Breast epithelium (tissue), 4 donors: ENCODE measurements at places on chromosomes 1 and 21. TPM values are rescaled to one million over a fixed set of nuclear protein-coding genes. Genes with fewer than 3 reads are reported as not detected.

The IL6R gene
- 23.6 TPM for total RNA-seq

The GJA4 gene
- total RNA-seq: 18.9 TPM

The SPRR2G gene
- not detected for total RNA-seq

The TMCO4 gene
- 44.2 TPM for total RNA-seq

The ARHGEF16 gene
- 15.1 TPM for total RNA-seq

The CNTN2 gene
- not detected for total RNA-seq

GRCh38 chr1:23098463-23099170, 70.0 kb downstream of the LUZP1 start:
- DNase-seq: no peak

- DNase-seq: no peak
Observed at GRCh38 chr1:48858200-48858920, 81.7 kb upstream of the BEND5 start.

GRCh38 chr1:223429313-223429731, 36.1 kb downstream of the CCDC185 start:
- DNase-seq: no peak

- DNase-seq: no peak
Observed at GRCh38 chr1:55358581-55358980, 143.4 kb upstream of the USP24 start.

GRCh38 chr21:44329971-44330681, 9.1 kb downstream of the CFAP410 start:
- DNase-seq: no peak

DNA sequence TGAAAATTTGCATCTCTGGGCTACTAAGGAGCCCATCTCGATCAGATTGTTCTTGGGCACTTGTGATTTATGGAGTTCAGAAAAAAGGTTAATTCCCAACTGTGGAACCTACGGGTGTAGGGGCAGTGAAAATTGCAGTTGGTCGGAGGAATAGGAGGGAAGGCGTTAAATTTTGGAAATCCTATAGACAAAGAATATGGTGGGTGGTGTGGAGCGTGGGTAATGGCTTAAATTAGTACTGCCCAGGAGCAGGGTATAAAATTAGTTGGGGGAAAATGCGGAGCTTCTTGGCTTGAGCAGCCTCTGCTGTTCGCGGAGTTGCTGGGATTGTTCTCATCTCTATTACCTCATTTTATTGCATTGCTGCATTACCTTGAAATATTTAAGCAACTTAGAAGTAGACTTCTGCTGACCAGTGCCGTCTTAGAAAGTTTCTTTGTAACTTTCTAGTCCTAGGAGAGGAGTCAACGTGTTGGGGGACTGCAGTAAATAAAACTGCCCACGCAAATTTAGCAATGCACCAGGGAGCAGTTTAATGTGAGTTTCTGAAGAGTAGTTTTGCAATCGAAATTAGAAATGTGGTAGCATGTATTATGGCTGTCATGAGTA, 514 bp downstream of the S1PR1 start:
- peak; percentile 29 for DNase-seq

GRCh38 chr1:175129997-175130648, 62.5 kb downstream of the KIAA0040 start:
- DNase-seq: no peak

GRCh38 chr1:55012661-55013060, 13.9 kb downstream of the BSND start:
- DNase-seq: no peak

DNA sequence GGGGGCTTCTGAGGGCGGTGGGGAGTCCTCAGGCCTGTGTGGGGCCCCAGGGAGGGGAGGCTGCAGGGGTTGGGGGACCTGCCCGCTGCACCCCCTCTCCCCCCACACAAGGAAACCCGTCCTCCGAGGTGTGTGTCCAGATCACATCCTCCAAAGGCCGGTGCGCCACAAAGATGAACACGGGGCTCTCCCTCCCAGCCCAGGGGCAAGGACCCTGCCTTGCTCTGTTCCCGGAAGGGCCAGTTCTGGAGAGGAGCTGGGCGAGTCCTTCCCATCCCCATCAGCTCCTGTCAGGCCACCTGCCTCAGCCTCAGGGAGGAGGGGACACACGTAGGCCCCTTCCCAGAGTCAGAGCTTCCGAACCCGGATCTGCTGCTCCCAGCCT, 2.5 kb upstream of the TTLL10 start:
- DNase-seq: no peak
